ENCODE measurements at places on chromosomes 12 and 14.

DNA sequence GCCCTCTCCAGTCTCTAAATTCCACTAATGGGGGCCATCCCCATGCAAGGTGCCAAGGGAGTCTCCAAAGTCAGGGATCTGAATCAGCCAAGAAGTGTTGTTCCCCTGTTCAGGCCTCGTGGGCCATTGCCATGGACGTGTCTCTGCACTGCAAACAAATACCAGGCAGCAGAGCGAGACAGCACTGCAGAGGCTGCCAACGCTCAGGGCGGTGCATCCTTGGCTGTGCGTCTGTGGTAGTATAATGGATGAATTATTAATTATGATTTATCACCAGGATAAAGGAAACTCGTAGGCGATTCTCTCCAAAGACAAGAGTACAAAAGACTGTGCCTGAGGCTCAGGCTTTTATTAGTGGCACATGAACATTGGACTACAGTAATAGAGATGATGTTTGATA is 122.3 kb upstream of the NTF3 start:
- DNase-seq: peak; percentile 56

GRCh38 chr12:112839386-112839972 is 47.9 kb downstream of the RPH3A start:
- peak; percentile 95 for DNase-seq

DNA sequence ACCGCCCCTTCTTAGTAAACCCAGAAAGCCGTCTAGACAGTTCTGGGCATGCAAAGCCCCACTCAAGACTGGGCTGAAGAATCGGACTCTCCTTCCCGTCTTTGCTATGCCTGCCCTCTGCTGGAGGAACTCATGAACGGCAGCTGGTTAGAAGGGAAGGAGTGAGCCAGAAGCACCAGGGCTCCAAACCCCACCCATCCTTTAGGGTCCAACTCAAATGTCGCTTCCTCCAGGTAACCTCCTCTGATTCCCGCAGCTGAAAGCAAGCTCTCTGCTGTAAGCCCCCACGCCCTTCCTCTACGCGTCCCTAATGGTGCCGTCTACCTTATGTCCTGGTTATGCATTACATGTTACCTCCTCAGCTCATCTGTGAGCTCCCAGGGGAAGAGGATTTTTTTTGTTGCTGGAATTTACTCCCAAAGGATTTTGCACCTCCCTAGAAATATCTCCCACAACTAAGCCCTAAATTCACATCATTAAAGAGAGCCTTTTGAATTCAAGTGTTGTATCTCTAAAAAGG is 59.0 kb upstream of the SCN8A start:
- peak; percentile 51 for DNase-seq

GRCh38 chr14:102769049-102769327 is 8.3 kb upstream of the TRAF3 start:
- DNase-seq: no peak

DNA sequence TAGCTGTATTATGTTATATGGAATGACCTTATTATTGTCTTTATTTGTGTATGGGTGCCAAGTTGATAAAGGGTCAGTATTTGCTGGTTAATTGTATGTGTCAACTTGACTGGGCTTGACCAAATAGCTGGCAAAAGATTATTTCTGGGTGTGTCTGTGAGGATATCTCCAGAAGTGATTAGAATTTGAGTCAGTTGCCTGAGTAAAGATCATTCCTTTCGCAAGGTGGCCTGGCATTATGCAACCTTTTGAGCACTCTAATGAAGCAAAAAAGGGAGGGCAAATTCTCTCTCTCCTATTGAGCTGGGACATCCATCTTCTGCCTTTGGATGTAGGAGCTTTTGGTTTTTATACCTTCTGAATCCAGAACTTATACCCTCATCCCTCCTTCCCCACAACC is 82.2 kb downstream of the ATXN7L3B start:
- no peak for DNase-seq

- DNase-seq: no peak
Measured at GRCh38 chr12:3536096-3536875, 45.3 kb downstream of the PRMT8 start.

GRCh38 chr14:22429546-22430294 is 159.3 kb downstream of the DAD1 start:
- DNase-seq: no peak

DNA sequence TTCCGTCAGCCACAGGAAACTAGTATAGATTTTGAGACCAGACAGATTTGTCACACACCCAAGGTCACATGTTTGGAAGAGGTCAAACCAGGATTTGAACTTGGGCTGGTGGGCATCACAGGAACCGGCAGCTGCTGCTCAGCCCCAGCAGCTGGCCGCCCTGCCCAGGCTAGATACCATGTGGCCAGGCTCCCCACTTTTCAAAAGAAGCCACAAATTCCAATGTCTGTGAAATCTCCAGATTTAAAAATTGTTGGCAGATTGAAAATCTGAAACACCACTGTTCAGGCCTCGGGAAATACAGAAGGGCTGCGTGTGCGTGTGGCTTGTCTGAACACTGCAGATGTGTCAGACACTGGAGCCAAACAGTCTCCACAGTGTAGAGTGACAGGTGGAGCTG is 30.4 kb downstream of the MMAB start:
- DNase-seq: no peak

DNA sequence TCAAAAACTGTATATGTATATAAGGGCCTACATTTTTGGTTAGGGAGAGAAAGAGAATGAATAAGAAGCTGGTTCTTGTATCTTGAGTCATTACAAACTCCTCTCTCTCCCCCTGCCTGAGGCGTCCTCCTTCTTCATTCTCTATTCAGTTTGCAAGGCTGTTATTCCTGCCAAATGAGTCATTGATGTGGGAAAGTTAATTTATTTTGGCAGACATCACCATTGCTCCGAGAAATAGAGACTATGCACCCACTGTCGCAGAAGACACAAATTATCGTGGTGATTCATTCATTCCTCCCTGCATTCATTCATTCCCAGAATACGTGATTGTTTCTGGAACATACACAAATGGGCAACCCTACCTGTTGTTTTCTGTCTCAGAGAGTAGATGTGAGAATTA is 112.5 kb upstream of the MED13L start:
- peak; percentile 79 for DNase-seq

- no peak for DNase-seq
Measured at GRCh38 chr12:128534906-128535305, 267.9 kb downstream of the TMEM132C start.

- DNase-seq: no peak
Measured at GRCh38 chr12:126741536-126742240, 1525.3 kb upstream of the TMEM132C start.

- DNase-seq: peak; percentile 14
Measured at GRCh38 chr12:18224745-18225144, 36.6 kb upstream of the PIK3C2G start.

DNA sequence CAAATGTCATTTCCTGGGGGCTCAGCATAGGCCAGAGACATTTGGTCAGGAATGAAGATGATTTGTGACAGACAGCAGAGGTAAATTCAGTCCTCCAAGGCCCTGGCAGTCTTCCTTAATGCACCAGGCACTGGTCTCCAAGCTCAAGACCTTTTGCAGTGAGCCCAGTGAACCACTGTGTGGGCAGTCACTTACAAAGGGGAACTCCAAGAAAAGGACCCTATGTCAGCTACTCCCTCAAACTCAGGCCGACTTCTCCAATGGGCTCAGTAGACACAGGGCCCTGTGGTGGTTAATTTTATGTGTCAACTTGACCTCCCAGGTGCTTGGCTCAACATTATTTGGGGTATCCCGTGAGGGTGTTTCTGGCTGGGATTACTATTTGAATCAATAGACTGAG is 29.3 kb upstream of the PLEK2 start:
- DNase-seq: no peak

DNA sequence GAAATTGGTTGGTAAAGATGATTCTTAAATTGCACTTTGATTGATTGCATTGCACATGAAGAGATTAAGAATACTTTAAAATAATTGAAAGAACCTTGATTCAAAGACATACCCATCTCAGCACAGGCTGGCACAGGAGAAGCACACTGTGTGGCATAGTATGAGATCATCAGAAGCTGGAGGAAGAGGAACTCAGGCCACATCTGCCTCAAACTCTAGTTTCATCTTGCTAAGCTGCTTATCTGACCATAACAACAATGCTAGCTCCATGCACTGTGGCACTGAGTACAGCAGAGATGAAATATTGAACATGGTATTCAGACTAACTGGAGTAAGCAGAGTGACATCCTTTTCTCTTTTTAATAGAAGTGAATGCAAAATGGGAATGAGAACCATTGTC is 99.1 kb downstream of the TBC1D30 start:
- DNase-seq: no peak

DNA sequence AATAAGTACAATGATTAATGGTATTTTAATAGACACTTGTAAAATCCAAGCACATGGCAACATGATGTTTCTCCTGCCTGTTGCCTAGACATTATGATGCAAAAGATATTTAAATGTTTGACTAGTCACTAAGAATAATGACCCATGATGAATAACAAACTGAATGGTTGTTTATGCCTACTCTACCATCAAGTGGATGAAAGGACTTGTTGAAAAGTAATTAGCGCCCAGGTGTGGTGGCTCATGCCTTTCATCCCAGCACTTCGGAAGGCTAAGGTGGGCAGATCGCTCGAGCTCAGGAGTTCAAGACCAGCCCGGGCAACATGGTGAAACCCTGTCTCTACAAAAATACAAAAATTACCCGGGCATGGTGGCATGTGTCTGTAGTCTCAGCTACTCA is 30.7 kb downstream of the KIF21A start:
- no peak for DNase-seq

GRCh38 chr14:53295985-53296582 is 143.0 kb upstream of the DDHD1 start:
- DNase-seq: no peak

DNA sequence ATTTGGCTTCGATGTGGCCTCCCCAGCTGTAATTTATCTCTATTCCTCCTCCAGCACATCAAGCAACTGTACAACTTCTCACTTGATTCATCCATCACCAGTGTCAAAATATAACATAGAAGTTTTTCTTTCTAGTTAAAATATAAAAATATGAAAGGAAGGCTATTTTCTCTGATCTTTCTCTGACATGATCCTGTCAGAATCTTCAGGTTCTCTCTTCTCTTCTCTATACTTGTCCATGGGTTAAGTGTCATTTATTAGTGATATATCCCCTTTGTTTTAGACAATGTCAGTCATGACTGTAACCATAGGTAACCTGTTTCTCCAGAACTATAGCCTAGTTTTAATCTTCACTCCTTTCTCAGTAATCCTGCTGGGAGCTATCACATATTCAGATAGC is 132.5 kb upstream of the G2E3 start:
- DNase-seq: no peak

GRCh38 chr12:89200217-89200616 is 152.1 kb downstream of the DUSP6 start:
- no peak for DNase-seq

GRCh38 chr12:11756022-11756421 is 106.5 kb downstream of the ETV6 start:
- DNase-seq: no peak

GRCh38 chr12:62335796-62336195 is 75.6 kb downstream of the USP15 start:
- DNase-seq: no peak

- no peak for DNase-seq
Measured at GRCh38 chr12:89424389-89424788, 72.1 kb upstream of the DUSP6 start.

DNA sequence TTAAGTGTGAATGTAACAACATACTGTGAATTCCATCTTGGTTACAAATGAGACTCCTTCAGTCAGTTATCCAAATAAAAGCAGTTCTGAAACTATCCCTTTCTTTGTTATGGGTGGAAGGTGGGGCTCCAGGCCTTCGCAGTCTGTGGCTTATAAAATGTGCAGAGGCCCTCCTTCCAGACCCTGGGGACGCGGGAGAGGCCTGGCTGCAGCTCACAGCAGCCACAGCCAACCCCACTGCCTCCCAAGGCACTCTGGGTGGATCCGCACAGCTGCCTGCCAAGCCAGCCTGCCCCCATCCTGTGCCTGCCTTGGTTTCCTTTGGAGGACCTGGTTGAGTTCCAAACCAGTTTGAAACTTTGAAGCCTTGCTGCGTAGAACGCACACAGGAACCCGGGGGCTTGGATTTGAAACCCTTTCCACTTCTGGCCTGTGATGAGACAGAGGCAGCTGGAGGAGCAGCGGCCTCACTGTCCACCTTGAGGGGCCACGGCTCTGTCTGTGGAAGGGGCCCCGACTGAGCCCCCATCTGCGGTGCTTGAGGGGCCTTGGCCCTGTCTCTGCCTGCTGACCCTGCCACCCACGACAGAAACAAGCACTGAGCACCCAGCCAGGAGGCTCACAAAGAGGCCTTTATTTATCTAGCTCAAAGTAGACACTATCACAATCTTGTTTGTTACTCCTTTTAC is 30.4 kb downstream of the CCNK start:
- no peak for DNase-seq

DNA sequence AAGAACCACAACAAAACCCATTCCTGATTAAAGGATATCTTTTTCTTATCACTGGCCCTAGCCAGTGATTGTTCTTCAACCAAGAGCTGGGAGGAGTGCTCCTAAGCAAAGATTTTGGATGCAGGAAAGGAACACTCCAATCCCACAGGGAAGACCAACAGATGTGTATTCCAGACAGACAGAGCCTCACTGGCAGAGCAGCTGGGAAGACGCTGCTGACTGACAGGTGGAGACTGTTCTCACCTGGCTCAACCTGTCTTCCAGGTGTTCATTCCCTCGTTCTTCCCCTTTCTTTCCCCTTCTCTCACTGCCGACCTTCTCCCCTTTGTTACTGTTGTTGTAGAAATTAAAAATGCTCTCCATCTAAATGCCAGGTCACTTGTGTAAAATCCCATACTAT is 89.7 kb upstream of the CCDC198 start:
- DNase-seq: no peak

- peak; percentile 11 for DNase-seq
Measured at GRCh38 chr12:116123451-116124258, 153.8 kb downstream of the MED13L start.

DNA sequence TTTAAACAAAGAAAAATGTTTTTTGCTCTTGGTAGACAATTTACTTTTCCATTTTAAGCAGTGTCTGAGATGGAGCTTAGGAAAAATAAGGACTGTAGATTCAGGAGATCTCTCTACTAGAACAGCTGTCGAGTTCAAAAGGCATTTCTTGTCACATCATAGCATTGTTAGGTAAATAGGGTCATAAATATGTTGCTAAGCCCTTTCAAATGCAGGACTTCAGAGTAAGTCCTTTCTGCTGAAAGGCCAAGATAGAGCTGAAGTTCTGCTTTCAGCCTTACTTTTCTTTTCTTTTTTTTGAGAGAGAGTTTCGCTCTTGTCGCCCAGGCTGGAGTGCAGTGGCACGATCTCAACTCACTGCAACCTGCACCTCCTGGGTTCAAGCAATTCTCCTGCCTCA is 98.2 kb downstream of the SYNE2 start:
- DNase-seq: no peak

DNA sequence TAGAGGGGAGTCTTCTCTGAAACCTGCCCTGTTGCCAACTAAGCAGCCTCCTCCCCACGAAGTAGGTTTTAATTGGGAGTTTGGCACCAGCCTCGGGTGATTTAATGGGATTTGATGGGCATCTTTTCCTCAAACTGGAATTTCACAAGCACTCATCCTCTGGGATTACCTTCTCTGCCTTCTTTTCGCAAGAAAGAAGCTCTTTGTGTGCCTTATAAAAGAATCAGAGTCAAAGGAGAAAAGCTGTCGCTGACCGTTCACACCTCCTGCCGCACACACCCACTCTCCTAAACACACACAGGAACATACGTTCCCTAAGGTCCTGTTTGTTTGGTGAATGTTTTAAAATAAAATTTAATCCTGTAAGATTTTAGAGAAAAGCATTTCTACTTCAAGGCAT is 84.0 kb downstream of the PRMT8 start:
- no peak for DNase-seq

- no peak for DNase-seq
Measured at GRCh38 chr12:108287227-108287626, 51.9 kb downstream of the CMKLR1 start.

GRCh38 chr14:54420478-54421142 is 20.6 kb downstream of the CNIH1 start:
- no peak for DNase-seq

Data from RCC 7860 (cell line).